ENCODE measurements at places on chromosomes 1 and 21. TPM values are rescaled to one million over a fixed set of nuclear protein-coding genes. Genes with fewer than 3 reads are reported as not detected.

GRCh38 chr1:4836574-4836973, 182.2 kb downstream of the AJAP1 start:
- no peak for DNase-seq

DNA sequence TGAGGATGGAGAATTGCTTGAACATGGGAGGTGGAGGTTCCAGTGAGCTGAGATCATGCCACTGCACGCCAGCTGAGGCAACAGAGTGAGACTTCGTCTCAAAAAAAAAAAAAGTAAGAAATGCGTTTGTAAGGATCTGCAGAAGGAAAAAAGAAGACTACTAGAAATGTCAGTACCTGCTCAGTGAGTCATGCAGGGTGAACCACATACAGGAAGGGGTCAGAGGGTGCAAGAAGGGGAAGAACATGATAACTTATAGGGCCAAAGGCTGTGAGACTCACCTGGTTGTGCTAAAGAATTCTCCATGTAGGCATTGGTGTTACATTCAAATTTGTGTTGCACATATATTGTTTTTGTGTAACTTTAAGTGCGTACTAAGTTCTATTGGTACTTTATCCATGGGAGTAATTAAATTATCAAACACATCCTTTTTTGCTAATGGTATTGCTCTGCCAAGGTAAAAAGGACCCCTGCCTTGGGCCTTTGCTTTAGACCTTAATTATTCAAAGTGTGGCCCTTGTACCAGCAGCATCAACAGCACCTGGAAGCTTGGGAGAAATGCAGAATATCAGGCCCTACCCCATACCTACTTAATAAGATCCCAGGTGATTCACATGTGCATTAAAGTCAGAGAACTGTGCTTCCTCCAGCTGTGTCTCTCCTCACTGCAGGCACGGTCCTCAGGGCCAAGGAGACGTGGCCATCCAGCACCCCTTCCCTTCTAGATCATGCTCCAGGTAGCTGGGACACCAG, 96.4 kb upstream of the PPP2R5A start:
- DNase-seq: no peak

The NBPF4 gene
- total RNA-seq: not detected

DNA sequence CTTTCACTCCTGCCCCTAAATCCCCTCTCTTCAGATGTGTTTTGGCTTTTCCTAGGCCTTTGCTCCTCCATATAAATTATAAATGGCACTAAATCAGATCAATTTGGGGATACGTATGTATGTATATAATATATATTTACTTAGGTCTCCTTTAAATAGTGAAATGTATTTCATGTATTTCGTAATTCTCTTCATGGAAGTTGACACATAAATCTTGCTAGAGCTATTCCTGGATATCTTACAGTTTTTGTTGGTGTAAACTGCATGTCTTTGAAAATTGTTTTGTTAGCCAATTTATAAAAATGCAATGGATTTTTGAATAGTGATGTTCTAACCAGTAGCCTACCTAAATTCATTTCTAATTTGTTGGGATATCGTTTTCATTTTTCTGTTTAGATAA, 9.0 kb downstream of the RPF1 start:
- no peak for DNase-seq

DNA sequence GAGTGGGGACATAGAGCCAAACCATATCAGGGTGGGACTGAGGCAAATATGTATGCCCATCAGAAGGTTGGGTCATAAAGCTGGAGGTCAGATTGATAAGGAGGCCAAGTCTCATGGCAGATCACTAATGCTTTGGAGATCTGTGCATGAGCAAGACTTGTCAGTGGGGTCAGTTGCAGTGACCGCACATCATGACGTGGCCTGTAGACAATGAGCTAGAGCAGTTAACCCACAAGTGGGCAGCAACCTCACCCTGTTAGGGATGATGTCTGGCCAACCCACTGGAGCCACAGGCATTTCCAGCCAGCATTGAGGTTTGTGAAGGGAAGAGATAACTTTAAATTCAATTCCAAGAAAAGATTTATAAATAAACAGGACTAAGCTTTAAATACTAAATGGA, 66.7 kb downstream of the XCL1 start:
- no peak for DNase-seq

DNA sequence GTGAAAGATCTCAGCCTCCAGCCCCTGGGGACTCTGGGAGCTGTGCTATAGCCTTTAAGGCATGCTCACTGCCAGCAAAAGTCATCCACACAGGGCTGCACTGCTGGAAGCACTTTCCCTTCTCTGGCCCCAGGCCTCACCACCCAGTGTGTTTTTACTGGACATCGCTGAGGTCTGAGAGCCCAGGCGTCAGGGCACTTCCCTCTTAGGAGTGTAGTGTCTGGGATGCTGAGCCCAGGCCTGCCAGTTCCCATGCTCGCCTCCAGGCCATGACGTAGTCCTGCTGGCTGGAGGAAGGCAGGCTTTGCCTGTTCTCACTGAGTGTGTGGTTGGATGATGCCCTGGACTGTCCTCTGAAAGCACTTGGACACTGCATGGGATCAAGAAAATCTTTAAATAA, 101.2 kb downstream of the GDAP2 start:
- peak; percentile 30 for DNase-seq

The PRKAA2 gene
- 7.8 TPM for total RNA-seq

The CLIC6 gene
- 16.7 TPM for total RNA-seq

The EPB41 gene
- 51.7 TPM for total RNA-seq

The ZMYND12 gene
- total RNA-seq: 0.12 TPM

DNA sequence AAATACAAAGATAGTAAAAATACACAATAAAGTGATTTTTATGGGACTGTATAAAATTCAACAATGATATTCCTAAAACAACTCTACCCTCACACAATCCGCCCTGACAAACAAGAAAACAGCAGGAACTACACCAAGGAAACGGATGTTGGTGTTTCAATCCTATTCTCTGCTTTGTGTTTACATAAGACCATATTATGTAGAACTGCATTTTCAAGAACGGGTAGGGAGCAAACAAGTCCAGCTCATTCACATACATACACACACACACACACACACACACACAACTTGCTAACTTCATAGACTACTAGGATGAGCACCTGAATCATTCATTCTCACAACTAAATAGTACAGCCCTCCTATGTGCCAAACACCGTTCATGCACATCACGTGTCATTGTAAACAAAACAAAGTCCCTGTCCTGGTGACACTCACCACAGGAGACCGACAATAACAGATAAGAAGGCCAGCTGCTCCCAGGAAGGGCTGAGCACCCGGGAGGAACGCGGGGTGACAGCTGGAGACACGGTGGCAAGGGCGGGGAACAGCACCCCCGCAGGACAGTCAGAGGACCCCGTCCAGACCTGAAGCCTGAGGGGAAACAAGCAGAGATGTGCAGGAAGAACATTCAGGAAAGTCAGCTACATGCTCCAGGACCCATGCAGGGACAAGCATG, 43.0 kb downstream of the NPHP4 start:
- DNase-seq: peak; percentile 41

DNA sequence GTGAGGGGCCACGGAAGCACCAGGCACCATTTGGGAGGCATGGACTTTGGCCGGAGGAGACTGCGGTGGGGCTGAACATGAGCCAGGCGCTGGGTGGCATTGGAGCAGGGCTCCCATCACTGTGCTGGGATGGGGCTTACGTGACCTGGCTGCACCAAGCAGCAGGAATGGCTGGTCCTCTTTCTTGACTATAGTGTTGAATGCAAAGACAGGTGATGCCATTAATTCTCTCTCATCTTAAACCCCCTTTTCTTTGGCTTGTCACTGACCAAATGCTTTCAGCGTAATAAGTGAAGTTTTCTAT, 447.9 kb downstream of the CAMTA1 start:
- DNase-seq: no peak

- peak; percentile 63 for DNase-seq
Measured at GRCh38 chr1:109239409-109240068, 9.8 kb upstream of the CELSR2 start.

- DNase-seq: no peak
Measured at GRCh38 chr1:75083223-75083622, 51.0 kb upstream of the LHX8 start.

The EPHA2 gene
- 26.7 TPM for total RNA-seq

The CELA2A gene
- 9.5 TPM for total RNA-seq

The HAO2 gene
- total RNA-seq: 14.2 TPM

DNA sequence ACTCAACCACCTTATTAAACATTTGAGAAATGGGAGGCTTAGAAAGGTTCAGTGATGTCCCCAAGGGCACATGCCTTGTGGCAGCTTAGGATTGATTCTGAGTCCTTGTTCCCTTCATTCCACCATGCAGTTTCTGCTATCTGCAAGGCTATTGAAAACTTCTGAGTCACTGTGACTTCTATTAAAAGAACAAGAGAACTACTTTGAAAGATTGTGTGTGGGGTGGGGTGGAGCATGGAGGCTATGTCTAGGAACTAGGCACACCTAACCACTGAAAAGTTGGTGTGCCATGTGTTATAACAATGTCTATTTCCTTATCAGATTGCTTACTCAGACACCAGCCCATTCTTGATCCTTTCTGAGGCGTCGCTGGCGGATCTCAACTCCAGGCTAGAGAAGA, 10.8 kb downstream of the MTARC1 start:
- DNase-seq: no peak

The SPATA21 gene
- total RNA-seq: 0.30 TPM

The TMEM54 gene
- total RNA-seq: 33.5 TPM

DNA sequence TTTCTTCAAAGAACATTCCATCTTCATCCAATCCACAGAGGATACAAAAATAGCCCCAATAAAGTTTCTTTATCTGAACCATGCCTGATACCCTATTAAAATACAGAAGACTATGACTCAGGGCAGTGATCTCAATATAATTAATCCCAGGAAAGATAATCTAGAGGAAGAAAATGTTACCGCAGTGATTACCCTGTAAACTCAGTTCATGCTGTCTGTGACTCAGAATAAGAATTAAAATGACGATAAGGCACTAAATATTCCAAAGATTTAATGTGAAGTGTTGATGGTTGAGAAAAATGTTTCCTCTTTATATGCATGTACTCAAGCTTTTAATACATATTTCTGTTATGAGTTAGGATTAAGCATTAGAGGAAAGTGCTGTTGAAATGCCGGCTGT, 88.6 kb upstream of the LYPLAL1 start:
- no peak for DNase-seq

The TLCD4 gene
- 31.5 TPM for total RNA-seq

The PADI6 gene
- not detected for total RNA-seq

The RGS8 gene
- total RNA-seq: not detected

DNA sequence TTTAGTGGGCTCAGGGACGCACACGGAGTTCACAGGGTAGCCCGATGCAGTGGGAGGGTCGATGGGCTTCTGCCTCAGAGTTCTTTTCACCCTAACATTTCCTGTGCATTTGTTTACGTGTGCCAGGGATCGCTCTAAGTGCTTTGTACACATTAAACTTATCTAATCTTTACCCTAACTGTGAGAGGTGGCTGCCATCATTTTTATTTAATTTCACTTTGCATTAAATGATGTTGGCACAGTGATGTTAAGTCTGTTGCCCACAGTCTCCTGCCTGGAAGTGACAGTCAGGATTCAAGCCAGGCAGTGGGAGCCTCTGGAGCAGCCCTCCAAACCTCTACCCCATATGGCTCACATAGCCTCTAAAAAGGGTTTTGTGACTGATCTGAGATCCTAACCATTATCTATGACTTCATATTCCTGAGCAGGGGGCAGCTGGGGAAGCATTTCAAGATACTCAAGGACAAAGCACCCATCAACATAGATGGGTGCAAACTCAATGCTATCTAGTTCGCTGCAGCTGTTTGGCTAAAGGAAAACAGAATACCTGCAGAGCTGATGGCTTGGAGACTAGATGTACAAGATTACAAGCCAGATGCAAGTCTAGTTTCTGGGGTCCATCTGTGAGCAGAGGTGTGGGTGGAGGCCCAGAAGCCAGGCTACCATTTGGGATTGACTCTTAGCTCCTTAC, 303.8 kb downstream of the DISC1 start:
- no peak for DNase-seq

DNA sequence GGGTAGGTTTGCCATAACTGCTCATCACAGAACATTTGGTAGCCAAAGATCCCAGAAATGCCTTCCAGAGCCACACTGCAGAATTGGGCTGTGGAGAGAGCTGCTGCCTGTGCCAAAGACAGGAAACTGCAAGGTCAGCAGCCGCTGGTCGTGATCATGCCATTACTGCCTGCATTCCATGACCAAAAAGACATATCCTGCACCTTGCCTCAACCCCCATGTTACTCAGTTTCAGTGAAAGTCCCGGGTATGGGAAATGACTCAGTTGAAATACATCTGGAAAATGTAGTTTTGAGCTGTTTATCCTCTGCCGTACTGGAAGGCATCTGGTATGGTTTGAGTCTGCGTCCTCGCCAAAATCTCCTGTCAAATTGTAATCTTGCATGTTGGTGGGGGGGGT, 161.7 kb downstream of the FCRL5 start:
- peak; percentile 28 for DNase-seq

The AIRE gene
- total RNA-seq: 1.3 TPM

DNA sequence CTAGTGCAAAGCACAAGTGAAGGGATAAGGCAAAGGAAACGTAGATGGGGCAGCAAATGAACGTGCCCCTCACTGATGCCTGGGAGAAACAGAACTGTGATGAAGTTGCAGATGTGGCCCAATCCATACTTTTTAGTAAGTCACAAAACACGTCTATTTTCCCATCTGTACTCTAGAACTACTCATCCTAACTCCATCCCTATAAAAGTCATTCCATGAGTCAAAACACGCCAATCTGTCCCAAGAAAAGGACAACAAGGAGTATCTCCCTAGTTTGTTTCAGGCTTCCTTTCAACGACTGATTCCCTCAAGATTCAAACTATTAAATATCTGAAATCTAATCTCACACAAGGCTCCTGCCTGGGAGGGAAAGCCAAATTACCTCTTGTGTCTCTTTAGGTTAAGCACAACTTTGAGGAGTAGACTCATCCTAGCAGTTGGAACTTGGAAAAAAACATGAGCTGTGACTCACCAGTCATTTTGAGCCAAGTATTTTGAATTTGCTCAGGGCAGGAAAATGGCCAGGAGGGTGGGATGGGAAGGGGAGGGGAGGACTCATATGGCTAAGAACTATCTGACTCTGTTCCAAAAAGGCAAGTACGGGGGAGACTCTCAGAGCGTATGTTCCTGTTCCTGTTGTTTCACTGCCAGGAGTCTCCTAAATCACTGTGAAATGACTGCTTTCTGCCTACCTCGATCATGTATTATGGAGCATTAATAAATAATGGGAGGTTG, 214.5 kb upstream of the CAMK1G start:
- peak; percentile 45 for DNase-seq

GRCh38 chr1:203765029-203765837, at the start of gene LAX1:
Gene LAX1, plus strand, starts transcription at chr1:203765183. Its CDS starts 383 bp downstream, at chr1:203765566.
- DNase-seq: no peak

DNA sequence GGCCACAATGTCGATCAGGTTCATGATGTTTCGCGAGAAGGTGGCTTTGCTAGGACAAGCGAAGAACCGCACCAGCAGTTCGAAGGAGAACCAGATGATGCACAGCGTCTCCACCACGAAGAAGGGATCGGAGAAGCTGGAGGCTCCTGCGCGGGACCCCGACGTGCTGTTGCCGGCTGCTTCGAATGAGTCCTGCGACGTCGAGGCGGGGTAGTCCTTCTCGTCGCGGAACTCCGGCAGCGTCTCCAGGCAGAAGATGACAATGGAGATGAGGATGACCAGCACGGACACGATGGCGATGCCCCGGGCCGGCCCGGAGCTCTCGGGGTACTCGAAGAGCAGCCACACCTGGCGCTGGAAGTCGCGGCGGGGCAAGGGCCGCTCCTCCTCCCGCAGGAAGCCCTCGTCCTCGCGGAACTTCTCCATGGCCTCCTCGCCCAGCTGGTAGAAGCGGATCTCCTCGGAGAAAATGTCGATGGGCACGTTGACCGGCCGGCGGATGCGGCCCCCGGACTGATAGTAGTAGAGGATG, 869 bp downstream of the KCNA3 start:
- no peak for DNase-seq

The DIO1 gene
- 31.2 TPM for total RNA-seq

All from hepatocyte (in vitro differentiated cells).